ENCODE measurements at places on chromosomes 2 and 18.

DNA sequence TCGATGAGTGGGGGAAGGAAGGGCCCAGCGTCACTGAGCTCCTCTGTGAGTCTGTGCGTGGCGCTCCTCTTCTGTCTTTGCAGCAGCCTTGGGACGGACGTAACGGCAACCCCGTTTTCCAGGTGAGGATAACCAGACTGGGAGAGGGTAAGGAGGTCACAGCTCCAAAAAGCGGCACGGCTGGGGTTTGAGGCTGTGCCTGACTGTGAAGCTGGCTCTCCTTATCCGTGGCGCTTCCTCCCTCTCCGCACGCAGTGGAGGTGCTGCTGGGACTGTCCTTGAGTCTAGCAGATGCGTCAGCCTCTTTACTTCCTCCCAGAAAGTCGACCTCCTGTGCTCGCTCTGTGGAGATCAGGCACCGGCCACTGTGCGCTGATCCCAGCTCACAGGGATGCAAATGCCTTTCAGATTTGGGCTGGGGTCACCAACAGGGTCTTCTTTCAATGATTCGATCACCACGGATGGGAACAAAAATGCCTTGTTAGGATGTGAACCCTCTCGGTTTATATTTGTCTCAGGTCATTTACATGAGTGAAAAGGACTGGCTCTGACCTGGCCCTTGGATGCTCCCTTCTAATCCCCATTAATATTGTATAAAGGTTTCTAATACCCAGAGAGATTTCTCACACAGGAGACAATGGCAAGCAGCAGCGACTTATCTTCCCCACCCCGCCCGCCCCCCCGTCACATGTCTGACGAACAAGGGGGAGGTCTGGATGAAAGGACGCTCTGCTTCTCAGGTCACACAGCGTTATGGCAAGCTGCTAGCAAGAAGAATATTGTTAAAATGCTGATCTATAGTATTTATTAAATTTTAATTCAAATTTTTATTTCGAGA lies 30.1 kb upstream of the E2F6 start:
- no peak for DNase-seq

DNA sequence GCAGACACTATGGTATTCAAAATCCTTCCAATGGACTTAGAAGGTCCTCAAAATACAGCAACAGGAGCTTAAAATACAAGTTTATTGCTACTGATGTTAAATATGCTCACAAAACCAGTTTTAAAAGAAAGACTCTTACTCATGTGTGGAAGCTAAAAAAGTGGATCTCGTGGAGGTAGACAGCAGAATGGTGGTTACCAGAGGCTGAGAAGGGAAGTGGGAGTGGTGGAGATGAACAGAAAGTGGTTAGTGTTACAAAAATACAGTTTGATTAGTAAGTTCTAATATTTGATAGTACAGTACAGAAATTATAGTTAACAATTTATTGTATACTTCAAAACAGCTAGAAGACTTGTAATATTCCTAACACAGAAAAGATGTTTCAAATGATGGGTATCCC lies 12.1 kb downstream of the ADAM17 start:
- no peak for DNase-seq

DNA sequence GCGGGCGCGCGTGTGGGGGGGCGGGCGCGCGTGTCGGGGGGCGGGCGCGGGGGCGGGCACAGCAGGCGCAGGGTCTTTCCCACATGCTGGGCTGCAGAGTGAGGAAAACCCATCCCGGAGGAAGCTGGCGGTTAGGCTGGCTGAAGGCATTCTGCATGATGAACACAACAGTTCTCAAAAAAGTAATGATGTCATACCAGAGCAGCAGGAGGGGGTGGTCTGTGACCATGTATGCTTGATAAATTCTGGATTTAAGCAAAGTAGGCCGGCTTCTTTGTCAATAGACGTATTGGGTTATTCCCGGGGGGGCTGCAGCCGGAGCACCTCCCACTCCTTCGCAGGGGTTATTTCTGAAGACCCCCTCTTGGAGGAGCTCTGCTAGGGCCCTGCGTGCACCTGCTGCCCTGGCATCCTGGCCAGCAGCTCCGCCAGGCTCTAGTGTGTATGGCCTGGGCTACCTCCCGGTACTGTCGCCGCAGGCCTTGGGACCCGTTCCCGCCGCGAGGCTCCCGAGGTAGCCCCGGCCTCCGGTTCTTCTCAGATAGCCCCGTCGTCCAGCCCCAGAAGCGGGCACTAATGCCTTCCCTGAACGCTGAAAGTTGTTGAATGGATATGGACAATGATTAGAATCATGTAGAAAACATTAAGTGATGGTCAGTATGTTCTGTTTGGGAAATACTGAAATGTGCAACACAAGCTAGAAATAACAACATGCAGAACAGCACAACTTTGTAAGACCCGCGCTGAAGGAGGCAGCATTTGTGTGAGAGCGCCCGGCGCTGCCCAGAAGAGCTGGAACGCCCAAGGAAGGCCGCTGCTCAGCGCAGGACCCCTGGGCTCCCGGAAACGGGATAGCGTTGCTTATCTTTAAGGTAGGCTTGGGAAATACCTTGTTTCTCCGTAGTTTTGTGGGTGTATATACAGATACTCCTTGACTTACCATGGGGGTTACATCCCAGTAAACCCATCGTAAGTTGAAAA lies 101.4 kb upstream of the RAB6C start:
- no peak for DNase-seq

- DNase-seq, result no peak
Observed at GRCh38 chr18:44521668-44522022, 159.0 kb upstream of the SETBP1 start.

- DNase-seq, result no peak
Observed at GRCh38 chr18:6764382-6764781, 34.9 kb downstream of the ARHGAP28 start.

DNA sequence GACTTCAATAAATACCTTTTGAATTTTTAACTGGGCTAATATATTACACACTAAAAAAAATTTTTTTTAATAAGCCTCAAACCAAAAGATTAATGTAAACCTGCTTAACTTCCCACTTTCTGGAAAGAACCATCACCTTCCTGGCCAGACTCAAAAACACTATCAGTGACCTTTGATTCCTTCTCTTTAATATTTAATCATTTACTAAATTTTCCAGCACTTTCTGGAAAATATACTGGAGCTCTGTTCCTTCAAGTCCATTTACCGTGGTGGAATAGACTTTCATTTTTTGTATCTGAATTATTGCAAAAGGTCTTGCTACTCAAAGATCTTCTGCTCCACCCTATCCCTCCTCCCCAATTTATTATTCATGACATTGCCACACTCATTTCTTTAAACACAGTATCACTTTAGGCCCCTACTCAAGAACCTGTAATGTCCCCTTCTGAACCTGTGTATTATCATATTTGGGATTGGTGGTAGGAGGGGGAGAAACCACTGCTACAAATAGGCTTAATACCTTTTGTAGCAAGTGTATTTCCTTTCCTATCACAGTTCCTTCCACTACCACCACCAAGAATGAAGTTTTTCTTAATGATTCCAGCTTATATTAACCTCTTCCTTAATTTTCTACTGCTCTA lies 7.4 kb downstream of the PPP4R3B start:
- no peak for DNase-seq

GRCh38 chr2:143764261-143764660 lies 635.0 kb downstream of the ARHGAP15 start:
- no peak for DNase-seq

GRCh38 chr18:24346254-24346653 lies 51.4 kb downstream of the OSBPL1A start:
- no peak for DNase-seq

Data from amniotic stem cell (primary cell).